ENCODE measurements at places on chromosomes 5 and 9.

- no peak for DNase-seq
Observed at GRCh38 chr9:99746406-99746805, 75.3 kb upstream of the NR4A3 start.

DNA sequence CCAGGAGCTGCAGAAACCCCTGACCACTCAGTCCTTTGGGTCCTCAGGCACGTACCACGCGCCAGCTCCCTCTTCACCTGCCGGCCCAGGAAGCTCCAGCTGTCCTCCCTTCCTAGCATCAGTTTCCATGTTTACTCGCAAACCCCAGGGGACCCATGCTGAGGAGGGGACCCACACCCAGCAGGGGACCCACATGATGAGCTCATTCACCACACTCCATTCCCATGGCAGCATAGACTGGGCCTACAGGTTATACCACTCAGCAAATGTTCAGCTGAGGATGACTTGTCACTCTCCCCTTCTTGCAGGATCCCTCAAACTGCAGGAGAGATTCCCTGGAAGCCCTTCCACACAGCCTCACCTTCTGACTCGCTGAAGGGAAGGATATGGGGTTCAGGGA lies 73.5 kb upstream of the GALNT10 start:
- no peak for DNase-seq

DNA sequence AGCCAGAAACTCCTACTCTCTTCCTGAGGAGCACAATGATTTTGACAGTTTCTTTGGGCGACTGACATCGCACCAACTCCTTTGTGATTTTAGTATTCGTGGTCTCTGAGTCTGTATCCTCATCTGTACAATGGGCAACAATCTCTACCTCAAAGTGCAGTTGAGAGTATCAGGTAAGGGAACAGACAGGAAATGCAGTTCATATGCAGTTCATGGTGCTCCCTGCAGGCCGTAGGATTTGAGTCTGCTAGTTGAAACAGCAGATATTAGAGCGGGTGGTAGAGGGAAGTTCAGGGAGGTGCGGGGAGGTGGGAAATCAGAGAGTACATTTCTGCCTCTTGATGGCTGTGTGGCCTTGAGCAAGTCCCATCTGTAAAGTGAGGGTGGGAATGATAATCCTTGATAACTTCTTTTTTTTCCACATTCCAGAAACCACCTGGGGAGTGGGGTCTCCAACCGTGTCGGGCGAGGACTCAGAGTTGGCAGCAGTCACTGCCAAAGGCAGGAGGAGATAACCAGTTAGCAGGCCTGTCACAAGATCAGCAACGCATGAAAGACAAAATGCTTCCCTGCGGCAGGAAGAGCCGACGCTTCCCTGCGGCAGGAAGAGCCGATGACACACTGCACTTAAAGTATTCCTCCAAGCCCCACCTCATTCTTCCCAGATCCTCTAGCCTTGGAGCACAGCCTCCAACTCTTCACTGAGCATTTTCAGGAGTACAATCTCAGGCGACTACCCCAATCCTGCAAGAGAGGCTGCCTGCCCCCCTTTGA lies 6.0 kb upstream of the NEK6 start:
- no peak for DNase-seq

DNA sequence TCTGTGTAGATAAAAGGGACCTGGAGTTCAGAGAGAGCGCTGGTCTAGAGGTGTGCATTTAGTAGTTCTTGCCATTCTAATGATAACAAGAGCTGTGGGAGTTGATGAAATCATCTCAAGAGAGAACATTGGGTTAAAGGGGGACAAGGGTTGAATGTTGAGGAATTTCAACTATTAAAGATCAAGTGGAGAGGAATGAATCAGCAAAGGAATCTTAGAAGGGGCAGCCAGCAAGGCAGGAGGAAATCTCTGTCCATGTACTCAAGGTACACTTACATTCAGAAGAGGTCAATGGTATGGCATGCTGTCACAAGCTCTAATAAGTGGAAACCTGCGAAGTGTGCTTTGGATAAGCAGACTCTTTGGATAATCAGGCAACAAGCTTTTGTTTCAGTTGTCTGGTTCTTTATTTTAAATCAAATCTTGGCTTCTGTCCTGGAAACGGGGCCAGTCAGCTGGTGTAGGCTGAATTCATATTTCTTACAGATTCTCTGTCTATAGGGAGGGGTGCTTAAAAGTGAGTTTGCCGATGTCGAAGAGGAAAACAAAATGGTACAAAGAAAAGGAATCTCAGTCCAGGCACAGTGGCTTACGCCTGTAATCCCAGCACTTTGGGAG lies 320.5 kb upstream of the CD180 start:
- no peak for DNase-seq

DNA sequence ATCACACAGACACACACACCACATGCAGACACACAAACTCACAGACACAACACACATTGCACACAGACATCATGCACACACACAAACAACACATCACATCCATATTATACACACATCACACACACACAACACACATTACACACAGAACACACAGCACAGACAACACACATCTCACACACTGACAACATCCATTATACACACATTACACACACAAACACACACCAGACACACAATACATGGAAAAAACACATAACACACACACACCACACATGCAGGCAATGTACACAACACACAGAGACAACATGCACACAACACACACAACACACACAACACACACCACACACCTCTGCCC lies 4.8 kb upstream of the CCDC187 start:
- no peak for DNase-seq

Data from erythroblast (primary cell).